CD8-positive, alpha-beta memory T cell (primary cell): ENCODE measurements at places on chromosomes 11 and 22. TPM values are rescaled to one million over a fixed set of nuclear protein-coding genes. Genes with fewer than 3 reads are reported as not detected.

DNA sequence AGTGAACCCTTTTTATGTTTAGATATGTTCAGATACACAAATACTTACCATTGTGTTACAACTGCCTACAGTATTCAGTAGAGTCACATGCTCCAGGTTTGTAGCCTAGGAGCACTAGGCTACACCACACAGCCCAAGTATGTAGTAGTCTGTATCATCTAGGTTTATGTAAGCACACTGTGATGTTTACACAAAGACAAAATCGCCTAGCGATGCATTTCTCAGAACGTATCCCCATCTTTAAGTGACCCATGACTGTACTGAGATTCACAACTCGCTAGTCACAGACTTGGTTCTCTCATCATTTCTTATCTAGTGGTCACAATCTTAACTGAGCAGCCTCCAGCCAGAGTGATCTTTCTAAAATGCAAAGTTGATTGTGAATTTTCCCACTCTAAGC is 119.2 kb downstream of the RASSF10 start:
- no peaks in the 10 kb centered on the region for H3K27me3 ChIP-seq
- DNase-seq: no peak
- no peaks in the 10 kb centered on the region for H3K4me1 ChIP-seq

GRCh38 chr22:40204321-40205116 is 26.8 kb downstream of the TNRC6B start:
- no peaks in the 10 kb centered on the region for H3K36me3 ChIP-seq
- no peak overlapping the region for H3K4me3 ChIP-seq
- DNase-seq: no peak
- peaks cover 56% of the 10 kb centered on the region for H3K4me1 ChIP-seq
- no peak overlapping the region for H3K27ac ChIP-seq

DNA sequence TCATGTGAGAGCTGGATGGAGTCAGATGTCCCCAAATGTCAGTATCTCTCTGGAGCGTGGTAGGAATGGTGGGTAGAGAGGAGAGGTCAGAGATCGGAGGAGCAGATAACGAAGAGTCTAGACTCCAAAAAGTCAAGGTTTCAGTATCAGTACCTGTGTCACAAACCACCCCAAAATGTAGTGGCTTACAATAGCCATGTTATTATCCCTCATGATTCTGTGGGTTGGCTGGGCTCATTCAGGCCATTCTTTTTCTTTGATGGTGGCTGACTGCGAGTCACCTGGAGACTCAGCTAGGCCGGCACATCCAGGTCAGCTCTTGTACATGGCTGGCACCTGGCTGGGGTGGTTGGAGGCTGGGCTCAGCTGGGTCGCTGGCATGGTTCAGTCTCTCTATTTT is 7.3 kb upstream of the SSTR3 start:
- DNase-seq: peak; percentile 30
- peak overlapping the region; percentile 53 for H3K4me3 ChIP-seq
- H3K27me3 ChIP-seq: no peaks in the 10 kb centered on the region
- peaks cover 83% of the 10 kb centered on the region for H3K4me1 ChIP-seq

DNA sequence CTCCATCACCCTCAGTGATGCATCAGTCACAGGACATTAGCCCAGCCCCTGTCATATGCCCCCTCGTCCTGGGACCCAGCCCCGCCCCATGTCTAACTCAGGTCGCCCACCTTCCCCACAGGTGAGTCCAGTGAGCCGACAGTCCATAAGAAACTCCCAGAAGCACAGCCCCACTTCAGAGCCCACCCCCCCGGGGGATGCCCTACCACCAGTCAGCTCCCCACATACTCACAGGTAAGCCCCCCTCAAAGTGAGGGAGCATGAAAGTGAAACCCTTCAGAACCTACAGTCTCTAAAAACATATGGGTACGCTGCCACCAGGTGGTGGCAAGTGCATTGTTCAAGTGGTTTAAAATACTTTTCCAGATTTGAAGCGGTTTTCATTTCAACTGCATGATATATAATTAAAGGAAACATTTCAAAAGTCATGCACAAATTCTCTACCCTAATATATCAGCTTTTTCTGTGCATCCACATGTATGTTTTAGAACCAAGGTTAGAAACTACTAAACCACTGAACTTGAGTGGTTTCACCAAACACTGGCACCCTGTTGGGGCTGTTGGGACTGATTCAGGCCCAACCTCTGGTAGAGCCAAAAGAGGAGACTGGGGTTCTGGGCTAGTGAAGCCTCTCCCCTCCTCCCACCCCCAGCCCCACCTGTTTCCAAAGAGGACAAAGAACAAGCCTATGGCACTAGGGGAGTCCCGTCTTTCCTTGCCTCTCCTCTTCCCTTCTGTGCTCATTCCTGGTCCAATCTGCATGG is 17.3 kb downstream of the EPS8L2 start:
- no peaks in the 10 kb centered on the region for H3K36me3 ChIP-seq
- DNase-seq: no peak
- H3K4me3 ChIP-seq: no peak overlapping the region
- peaks cover 37% of the 10 kb centered on the region for H3K4me1 ChIP-seq
- peaks cover 19% of the 10 kb centered on the region for H3K27me3 ChIP-seq

DNA sequence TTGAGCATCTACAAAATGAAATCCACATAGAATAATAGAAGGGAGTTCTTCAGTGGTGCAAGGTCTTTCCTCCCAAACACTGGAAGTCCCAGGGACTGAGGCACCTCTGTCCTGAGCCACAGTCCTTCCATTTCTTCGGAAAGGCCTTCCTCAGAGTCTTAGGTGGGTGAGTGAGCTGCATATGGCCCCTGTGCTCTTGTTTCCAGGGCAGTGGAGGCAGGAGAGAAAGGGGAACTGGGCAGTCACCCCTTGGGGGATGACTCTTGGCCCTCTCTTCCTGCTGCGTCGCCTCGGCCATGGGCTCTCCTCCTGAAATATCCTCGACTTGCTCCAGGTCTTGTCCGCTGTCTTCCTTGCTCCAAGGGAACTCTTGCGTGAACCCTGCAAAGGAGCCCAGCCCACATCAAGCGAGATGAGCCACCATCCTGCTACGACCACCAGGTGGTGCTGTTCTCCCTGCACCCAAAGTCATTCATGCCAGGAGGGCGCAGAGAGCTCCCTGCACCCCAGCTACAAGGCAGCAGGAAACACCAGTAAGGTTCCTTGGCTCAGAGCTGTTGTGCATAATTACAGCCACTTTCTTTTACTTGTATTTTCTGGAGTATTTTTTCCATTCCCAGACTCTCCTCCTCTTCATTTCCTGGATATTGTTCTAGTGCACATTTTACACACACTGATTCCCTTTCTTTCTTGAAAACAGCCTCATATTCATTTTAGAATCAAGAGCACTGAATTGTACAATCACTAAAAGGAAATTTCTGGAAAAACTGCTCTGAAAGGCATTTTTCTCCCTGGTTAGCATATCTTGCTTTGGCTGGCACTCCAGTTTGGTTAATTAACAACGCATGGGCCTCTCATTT is 397.8 kb downstream of the OPCML start:
- H3K36me3 ChIP-seq: no peaks in the 10 kb centered on the region
- no peak for DNase-seq
- no peaks in the 10 kb centered on the region for H3K4me1 ChIP-seq
- H3K4me3 ChIP-seq: no peak overlapping the region
- H3K27ac ChIP-seq: no peak overlapping the region
- H3K27me3 ChIP-seq: no peaks in the 10 kb centered on the region

The TMEM191C gene
- 0.70 TPM for total RNA-seq

The TRIM51 gene
- total RNA-seq: not detected

The PTPN5 gene
- not detected for total RNA-seq
